ENCODE measurements at places on chromosomes 6 and 20.
A peak's percentile ranks its signal among the peaks of the same experiment; 100 is the strongest.

DNA sequence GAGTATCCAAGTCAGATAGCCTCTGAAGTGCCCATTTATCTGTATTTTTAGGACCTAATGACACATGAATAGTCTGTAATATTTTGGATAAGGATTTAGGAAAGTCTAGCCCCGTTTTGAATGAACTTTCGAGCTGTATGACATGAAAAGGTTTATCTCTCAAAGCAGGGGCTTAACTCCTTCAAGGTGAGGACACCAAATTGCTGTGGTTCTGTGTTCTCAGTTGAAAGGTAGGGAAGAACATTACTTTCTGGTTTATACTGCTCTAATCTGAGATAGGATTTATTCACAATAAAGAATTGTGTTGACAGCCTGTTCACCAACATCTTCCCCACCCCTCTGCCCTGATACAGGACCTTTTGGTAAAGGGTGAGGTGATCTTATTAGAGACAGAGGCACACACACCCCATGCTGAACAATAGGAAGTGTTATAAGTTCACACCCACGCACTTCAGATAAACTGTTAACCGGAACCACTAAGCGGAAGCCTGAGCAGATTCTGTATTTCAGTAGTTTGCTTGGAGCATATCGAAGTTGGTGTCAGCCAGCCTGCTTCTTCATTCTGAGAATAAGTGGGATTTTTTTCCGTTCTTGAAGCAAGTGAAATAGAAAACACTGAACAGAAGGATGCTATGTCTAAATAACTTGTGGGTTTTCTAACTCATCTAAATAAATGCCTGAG, 223.3 kb downstream of the TMEM242 start:
- DNase-seq = no peak

DNA sequence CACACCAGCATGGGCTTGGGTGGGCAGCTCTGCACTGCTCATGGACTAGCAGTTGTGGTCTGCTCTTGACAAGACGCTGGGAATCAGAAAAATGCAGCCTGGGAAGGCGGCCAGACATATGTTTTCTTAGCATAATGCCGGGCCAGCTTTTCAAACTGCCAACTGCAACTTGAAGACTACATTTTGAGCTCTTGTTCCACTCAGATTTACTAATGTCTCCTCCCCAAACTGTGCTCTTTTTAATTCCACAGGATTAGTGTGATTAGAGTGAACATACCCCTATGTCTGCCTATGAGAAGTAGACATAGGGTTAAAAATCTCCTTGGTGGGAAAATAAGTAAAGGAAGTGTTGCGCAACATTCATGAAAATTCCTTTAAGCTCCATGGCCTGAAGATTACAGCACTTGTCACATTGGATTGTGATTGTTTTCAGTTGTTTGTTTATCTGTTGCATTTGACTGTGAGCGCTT, 5.3 kb upstream of the FNDC1 start:
- no peak for DNase-seq

DNA sequence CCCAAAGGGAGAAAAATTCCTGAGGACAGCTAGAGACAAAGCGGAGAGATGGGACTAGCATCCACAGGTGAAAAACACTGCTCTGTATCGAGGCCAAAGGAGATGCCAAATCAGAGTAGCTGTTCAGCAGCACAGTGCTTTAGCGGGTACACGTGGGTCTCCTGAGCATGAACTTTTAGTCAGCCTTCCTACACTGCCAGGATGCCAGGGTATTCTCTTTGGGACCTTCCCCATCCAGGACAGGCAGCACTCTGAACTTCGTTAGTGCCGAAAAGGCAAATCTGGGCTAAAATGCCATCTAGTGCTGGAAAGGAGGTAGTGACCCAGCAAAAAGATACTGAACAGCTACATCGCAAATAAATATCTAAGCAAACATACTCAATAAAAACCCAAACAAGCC, 64.9 kb downstream of the C6orf58 start:
- DNase-seq = peak; percentile 2

- DNase-seq = no peak
Measured at GRCh38 chr20:46400253-46400652, 6.2 kb downstream of the ELMO2 start.

GRCh38 chr6:37347670-37348111, 6.1 kb upstream of the RNF8 start:
- DNase-seq = no peak

DNA sequence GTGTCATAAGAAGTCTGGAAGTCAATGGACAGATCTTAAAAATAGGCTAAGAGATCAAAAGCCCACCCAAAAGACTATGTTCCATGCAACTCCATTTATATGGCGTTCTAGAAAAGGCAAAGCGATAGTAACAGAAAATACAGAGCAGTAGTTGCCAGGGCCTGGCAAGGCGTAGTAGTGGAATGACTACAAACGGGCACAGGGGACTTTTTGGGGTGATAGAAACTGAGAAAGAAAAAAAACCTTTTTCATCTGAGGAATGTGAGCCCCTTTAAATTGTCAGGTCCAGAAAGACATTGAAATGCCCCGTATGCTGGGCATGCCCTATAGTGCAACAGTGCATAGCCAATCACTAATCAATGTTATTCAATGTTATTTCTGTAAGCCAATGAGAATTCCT, 47.2 kb upstream of the FAM50B start:
- no peak for DNase-seq

- DNase-seq = no peak
Measured at GRCh38 chr6:27545271-27546046, 72.6 kb upstream of the ZNF184 start.

GRCh38 chr6:82085701-82086100, 161.8 kb downstream of the IBTK start:
- no peak for DNase-seq

DNA sequence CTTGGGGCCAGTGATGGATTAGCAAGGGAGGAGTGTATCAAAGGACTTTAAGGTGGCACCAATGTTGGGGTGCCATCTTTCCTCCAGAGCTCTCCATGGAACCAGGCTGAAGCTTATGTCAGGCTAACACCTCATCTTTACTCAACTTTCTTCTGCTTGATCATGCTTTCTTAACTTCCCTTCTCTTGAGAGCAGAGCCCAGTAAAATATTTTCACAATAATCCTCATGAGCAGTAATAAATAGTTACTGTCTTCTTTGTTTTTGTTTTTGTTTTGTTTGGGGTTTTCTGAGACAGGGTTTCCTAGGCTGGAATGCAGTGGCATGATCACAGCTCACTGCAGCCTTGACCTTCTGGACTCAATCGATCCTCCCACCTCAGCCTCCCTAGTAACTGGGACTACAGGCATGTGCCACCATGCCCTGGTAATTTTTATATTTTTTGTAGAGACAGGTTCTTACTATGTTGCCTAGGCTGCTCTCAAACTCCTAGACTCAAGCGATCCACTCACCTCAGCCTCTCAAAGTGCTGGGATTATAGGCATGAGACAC, 127.9 kb upstream of the TOP1 start:
- DNase-seq = no peak

DNA sequence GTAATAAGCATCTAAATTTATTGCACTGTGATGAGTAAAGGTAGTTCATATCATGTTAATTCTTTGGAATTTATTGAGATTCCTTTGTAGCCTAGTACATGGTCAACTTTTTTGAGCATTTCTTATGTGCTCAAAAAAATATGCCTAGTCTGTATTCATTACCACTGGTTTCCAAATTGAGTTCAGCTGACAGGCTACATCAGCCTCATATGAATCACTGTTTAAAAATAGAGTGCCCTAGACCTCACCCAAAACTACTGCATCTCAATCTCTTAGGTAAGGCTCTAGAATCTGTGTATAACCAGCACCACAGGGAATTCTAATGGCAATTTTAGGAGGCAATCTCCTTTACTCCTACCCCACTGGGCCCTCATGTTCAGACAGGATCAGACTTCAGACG, 16.7 kb upstream of the FOXF2 start:
- DNase-seq = no peak

DNA sequence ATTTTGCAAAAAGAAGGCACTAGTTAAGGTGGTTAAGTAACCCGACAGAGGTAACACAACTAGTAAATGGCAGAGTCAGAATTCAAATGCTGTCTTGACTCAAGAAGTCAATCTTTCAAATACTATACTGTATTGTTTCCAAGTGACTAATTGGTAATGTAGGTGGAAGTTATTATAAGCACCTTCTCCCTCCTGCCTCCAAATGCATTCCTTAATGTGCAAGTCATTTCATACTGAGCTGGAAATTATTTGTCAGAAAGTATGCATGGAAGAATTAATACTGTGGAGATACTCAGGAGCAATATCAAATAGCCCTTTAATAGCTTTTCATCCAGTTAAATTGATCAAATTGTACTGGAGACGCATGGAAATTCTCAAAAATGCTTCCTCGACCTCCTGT, 579.1 kb downstream of the DOK5 start:
- no peak for DNase-seq

- DNase-seq = no peak
Measured at GRCh38 chr20:46264391-46265266, 43.7 kb downstream of the CDH22 start.

DNA sequence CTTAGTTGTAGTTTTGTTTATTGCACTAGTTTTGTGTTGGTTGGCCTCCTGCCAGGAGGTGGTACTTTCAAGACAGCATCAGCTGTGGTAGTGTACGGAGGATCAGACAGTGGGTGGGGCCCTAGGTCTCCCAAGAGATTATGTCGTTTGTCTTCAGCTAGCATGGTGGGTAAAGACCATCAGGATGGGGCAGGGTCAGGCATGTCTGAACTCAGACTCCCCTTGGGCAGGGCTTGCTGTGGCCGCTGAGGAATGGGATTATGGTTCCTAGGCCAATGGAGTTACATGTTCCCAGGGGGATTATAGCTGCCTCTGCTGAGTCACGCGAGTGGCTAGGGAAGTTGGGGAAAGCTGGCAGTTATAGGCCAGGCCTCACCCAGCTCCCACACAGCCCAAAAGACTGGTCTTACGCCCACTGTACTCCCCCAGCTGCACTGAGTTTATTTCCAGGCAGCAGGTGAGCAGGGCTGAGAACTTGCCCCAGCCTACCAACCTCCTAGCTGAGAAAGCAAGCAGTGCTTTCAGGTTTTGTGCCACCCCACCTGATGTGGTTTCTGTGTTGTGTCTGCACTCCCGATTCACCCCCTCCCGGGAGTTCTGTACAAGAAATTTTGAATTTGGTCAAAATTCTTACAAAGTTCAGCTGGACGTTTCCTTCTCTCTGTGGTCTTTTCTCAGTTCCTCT, 24.7 kb downstream of the ZSCAN31 start:
- DNase-seq = no peak

GRCh38 chr20:37797669-37798175, 103.9 kb downstream of the CTNNBL1 start:
- DNase-seq = no peak

DNA sequence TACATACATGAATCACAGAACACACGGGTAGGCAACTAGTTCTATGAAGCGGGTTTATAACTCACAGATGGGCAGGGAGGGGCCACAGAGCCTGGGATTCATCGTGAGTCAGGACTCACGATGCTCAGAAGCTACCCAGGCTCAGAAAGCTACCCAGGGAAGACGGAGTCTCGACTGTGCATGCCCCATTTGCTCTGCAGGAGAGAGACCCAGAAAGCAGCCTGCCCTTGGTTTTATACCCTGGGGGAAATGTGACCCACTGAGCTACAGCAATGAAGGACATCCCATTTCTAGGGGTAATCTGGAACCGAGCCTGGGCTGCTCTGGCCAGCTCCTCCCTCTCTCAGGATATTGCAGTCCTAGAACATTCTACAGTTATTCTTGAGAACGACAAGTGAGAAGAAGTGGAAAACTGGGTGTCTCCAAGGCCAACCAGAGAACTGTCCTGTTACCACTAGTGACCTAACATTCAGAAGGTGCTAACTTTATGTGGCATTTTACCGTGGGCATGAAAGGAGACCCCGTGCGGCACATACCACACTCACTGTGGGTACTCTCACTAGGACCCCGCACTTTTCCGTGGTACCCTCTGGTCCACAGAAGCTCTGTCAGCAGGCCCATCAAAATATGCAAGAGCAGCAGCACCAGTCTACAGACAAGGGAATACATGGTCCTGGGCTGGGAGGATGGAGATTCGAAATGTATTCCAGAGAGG, 201.9 kb upstream of the PMEPA1 start:
- DNase-seq = no peak

DNA sequence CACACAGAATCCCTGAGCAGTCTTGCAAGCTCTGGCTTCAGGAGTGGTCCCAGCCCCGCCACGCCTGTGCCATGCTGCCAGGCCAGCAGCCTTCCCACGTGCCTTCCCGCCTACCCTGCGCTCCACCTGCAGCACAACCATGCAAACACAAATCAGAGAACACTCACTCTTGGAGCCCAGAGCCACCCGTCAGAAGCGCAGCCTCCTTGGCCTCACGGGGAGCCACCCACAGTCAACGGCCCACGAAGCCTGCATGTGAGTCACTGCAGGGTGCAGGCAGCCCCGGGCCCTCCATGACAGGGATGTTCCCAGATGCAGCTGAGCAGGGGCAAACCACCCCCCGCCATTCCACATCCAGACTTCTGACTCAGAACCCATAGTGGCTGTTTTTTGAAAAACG, 217.0 kb downstream of the DLL1 start:
- no peak for DNase-seq

GRCh38 chr6:148955441-148955840, 208.6 kb downstream of the UST start:
- no peak for DNase-seq

GRCh38 chr20:7850775-7851490, 89.3 kb downstream of the HAO1 start:
- DNase-seq = no peak

GRCh38 chr20:43963872-43964791, 49.5 kb downstream of the TOX2 start:
- DNase-seq = no peak

DNA sequence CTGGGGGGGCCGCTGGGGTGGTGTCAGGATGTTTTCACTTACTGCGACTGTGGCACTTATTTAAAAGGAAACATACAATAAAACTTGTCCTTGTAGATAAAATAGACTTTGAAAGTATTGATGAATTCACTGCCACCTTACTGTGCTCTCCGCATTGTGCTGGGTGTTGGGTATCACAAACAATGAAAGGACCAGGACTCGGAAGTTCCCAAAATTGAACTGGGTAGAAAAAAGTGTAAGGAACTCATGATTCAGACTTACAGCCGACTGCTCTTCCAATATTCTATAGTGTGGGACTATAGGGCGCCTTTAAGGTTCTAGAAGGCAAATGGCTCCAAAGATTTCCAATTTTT, 32.1 kb upstream of the ID4 start:
- no peak for DNase-seq

DNA sequence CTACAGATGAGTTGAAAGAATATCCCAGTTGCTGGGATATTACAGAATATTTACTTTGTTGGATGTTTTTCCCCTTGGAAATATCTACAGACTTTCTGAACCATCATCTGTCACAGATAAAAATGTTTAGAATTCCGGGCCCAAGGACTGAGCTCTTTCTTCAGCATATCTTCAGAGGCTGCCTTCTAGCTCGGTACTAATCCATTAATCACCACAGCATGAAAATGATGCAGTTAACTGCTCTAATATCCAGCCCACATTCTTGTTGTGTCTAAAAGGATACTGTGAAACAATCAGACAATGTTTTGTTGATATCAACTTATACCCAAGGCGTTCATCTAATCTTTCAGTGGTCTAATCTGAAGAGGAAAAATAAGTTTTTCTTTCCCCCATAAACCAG, 247.4 kb downstream of the TBC1D32 start:
- no peak for DNase-seq

- DNase-seq = peak; percentile 24
Measured at GRCh38 chr20:45044084-45044573, 56.8 kb downstream of the KCNS1 start.

All from H54 (cell line).